ENCODE measurements at places on chromosomes 6 and 20.

DNA sequence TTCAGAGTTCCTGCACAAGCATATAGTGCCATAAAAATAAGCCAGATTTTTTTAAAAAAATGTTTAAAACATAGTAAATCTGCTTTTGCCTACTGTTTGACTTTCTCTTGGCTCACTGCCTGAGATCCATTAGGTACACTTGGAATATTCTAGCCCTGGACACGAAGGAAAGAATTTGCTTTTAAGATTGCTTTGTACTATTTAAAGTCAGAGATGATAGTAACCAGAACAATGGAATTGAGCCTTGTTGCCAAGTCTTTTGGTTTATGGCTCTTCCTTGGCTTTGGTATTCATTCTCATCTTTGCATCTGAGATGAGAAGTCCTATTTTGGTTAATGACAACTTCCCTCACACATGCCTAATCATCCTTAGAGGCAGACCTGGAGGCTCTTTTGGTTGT, 32.4 kb downstream of the CNR1 start:
- no peak for DNase-seq

- DNase-seq, result no peak
Observed at GRCh38 chr6:170410241-170410640, 103.7 kb downstream of the FAM120B start.

GRCh38 chr6:136992113-136992512, 52.7 kb downstream of the IL20RA start:
- DNase-seq, result no peak

- no peak for DNase-seq
Observed at GRCh38 chr6:41535766-41536165, 10.4 kb upstream of the FOXP4 start.

GRCh38 chr6:157258878-157259277, 64.4 kb downstream of the TMEM242 start:
- DNase-seq, result no peak

DNA sequence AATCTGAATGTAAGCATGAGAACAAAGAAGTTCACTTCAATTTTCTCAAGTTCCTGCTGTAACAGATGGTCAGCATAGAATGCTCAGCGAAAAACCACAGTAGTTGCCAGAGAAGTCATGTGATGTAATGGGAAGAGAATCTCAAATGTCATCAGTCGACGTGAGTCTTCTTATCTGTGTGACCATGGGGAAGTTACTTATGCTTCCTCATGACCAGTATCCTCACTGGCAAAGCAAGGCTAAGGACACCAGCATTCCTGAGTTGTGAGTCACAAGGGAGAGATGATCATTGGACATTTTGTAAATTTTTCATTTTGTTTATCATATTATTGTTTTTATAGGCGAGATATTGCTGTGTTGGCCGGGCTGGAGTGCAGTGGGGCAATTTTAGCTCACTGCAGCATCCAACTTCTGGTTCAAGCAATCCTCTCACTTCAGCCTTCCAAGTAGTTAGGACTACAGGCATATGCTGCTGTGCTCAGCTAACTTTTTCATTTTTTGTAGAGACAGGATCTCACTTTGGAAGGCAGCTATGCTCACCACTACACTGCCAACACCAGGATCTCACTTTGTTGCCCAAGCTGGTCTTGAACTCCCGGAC, 21.9 kb downstream of the SGK1 start:
- DNase-seq, result peak; percentile 91

GRCh38 chr6:140718021-140718420, 1343.6 kb upstream of the CITED2 start:
- no peak for DNase-seq

- no peak for DNase-seq
Observed at GRCh38 chr6:163926642-163927041, 512.1 kb downstream of the QKI start.

DNA sequence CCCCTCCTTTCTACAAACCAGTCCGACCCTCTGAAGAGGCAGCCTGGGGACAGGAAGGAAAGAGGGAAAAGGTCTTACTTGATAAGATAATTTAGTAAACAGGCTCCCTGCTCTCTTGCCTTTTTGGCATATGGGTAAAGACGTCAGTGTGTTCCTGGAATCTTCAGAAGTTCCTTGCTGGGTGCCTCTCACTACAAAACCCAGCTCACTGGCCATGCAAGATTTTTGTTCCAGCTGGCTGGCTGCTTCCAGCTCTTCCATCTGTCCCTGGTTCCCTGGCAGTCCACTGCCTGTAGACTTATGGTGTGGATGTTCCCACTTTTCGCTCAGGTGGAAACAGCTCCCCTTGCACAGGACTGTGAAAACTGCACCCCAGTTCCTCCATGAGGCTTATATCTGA, 57.4 kb downstream of the MOCS1 start:
- no peak for DNase-seq

DNA sequence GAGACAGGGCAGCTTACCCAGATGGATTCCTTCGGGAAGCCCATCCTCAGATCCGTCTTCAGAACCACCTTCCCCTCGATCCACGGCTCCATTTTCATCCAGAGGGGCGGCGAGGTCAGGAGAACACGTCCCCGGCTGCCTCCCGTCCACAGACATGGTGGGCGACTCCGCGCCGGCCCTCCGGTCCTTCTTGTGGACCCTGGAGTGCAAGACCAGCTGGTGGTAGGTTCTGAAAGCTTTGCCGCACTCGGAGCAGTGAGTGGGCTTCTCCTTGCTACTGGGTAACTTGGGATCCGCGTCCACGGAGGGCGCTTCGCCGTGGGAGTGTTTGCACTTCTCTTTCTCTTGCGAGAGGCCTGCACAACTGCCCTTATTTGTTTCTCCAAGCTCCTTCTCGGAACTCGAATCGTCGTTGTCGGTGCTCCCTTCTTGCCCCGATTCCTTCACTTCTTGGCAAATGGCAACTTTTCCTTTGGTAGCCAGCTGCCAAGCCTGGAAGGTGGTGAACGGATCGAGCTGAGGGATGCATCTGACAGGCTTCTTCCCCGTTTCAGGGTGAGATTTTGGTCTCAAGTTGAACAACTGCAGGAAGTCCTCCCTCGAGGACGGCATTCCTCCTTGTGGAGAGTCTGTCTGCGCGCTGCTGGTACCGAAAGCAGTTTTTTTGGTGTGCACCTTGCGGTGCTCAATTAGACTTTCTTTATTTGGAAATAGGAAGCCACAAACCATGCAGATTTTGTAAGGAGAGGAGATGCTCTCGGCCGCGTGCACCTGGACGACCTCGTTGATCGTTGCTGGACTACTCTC, 12.0 kb downstream of the ZNF217 start:
- DNase-seq, result peak; percentile 10

GRCh38 chr6:29131691-29132090, 23.8 kb downstream of the OR2J3 start:
- DNase-seq, result no peak

DNA sequence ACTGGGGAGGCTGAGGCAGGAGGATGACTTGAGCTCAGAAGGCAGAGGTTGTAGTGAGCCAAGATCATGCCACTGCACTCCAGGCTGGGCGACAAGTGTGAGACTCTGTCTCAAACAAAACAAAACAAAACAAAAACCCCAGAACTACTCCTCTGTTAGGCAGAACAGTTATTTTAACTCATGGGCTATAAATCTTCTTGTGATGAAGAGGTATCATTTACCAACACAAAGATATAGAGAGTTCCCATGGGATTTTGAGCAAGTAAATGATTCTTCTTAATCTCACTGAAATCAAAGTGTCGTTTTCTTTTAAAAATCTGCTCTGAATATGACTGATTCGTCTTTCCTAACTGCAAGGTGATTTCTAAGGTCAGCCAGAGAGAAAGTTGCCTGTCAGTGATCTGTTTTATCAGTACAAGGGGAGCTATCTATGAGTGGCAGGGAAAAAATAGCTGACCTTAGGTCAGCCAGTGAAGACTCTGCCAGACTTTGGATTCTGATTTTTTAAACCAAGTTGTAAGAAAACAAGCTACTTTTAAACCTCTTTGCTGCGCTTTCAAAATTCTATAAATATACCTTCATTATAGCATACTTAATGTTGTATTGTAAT, 3.8 kb upstream of the DSP start:
- DNase-seq, result no peak

DNA sequence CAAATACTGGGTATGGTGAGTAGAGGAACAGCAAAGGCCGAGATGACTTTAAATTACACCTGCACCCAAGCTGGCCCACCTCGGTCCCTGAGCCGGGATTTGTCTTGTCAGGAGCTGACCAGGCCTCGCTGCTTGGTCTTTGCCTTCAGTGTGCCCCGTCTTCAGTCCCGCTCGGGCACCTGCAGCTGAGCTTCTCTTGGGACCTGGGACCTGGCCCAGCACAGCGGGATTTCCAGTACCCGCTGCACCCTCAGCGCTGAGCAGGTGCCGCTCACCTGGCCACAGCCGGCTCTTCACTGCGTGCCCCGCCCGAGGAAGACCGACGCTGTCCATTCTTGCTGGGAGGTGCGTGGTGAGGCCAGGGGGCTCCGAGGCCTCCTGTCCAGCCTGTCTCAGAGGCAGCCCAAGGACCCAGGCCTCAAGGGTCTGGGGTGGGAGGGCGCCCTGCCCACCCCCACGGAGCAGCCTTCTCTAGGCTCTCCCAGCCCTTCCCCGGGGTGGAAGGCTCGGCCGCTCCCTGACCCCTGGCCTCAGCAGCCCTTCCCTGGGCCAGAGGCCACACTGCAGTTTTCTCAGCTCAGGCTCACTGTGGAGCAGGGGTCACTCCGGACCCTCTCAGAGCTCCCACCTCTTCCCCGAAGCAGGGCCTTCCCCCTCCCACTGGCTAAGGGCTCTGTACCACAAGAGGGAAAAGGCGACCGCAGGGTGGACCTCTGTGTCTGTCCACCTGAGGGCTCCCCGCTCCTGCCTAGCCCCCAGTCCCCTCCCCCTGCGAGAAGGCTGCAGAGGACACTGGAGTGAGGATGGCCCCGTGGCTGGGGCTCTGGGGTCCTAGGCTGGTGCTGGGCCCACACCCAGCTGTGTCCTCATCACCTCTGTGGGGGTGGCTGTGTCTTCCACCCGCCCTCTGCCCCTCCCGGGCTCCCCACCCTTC, 119.3 kb downstream of the RNASET2 start:
- DNase-seq, result no peak

GRCh38 chr6:20946890-20947289, 412.6 kb downstream of the CDKAL1 start:
- DNase-seq, result no peak

GRCh38 chr20:59813126-59813947, 120.1 kb downstream of the SYCP2 start:
- no peak for DNase-seq

- DNase-seq, result no peak
Observed at GRCh38 chr6:149202952-149203351, 114.6 kb upstream of the TAB2 start.

GRCh38 chr6:10535193-10535592, 14.0 kb downstream of the GCNT2 start:
- DNase-seq, result no peak
